Suppressor macrophage treated with lipopolysaccharide for 1 hour (primary cell): ENCODE measurements at places on chromosomes 4 and X.

DNA sequence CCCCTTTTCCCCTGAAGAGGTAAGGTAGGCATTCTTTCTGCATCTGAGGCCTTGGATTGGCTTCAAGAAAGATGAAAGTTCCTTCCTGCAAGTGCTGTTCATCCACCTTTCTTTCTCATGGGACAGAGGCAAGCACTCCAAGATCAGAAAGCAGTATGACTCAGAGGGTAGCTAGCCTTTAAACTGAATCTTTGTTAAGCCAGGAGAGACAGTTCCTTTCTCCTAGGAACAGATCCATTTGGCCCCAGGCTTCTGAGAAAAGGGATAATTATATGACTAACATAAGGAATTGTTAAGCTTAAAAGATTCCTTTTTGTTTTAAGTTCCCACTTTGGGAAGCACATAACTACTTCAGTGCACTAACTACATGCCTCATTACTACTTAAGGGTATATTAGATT lies 192.0 kb downstream of the PPP3CA start:
- no peak for DNase-seq

DNA sequence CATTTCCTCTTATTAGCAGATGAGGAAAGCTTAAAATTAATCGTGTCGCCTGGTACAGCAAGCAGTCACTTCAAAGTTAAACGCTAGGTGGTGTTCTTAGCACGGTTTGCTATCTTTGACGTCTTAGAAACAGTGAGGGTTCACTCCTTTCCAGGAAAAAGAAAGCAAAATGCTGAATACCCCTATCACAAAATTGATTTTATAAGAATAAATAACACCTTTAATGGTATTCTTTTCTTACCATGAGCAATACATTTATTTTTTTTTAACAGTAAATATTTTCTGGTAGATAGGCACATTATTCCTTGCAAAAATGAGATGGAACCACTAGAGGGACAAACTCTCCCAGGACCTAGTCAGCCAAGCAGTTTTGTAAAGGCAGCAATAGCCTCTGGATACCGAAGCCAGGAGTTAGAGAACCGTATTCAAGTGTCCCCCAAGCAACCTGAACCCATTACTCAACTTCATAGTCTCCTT lies 153.9 kb downstream of the KDR start:
- peak; percentile 76 for DNase-seq

DNA sequence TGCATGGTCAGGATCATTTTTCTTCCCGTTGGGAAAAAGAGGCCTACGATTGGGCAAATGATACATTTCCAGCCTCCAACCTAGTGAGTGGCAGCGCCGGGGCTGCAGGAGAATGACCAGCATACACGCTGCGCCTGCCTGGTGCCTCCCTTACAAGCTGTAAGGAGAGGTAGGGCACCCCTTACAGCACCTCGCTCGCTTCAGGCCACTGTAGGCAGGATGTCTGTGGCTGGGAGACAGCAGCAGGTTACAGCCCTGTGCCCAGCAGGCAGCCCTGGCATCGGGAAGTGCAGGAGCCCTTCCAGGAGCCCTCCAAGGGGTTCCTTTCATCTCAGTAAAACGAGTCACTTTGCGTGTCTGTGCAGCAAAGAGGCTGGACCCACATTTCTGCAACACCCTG lies 88.4 kb downstream of the EVC start:
- no peak for DNase-seq

GRCh38 chrX:136525738-136526606 lies 6.0 kb upstream of the VGLL1 start:
- DNase-seq, result no peak

GRCh38 chr4:106165351-106166010 lies 150.5 kb downstream of the TBCK start:
- DNase-seq, result no peak

DNA sequence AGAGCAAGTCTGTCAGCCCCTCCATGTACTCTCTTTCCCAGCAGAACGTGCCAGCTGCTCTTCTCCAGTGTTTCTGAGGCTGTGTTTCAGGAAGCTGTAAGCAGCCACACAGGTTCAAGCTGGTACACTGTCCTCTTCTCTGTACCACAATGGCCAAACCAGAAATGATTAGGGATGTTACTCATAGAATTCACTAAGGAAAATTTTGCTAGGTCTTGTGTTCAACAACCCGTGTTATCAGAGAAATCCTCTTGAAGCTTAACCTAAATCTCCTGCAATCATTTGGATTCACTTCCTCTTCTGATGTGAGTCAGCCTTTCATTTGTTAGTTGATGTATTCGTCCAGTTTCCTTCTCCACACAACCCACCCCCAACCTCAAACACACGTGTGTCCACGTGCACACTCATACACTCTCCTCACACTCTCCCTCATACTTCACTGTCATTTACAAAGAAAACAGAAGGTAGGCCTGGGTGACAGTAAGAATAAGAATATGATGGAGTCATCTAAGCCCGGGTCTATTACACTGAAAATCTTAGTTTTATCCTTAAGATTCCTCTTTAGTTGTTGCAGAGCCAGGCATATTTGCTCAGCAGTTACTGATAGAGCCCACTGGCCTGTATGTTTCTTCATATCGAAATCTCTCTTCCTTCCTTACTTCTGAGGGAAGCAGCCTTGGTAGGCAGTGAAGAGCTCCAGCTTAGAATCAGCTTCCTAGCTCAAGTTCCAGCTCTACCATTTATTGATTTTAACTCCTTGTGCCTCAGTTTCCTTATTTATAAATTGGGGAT lies 63.4 kb downstream of the DCUN1D4 start:
- DNase-seq, result peak; percentile 88

DNA sequence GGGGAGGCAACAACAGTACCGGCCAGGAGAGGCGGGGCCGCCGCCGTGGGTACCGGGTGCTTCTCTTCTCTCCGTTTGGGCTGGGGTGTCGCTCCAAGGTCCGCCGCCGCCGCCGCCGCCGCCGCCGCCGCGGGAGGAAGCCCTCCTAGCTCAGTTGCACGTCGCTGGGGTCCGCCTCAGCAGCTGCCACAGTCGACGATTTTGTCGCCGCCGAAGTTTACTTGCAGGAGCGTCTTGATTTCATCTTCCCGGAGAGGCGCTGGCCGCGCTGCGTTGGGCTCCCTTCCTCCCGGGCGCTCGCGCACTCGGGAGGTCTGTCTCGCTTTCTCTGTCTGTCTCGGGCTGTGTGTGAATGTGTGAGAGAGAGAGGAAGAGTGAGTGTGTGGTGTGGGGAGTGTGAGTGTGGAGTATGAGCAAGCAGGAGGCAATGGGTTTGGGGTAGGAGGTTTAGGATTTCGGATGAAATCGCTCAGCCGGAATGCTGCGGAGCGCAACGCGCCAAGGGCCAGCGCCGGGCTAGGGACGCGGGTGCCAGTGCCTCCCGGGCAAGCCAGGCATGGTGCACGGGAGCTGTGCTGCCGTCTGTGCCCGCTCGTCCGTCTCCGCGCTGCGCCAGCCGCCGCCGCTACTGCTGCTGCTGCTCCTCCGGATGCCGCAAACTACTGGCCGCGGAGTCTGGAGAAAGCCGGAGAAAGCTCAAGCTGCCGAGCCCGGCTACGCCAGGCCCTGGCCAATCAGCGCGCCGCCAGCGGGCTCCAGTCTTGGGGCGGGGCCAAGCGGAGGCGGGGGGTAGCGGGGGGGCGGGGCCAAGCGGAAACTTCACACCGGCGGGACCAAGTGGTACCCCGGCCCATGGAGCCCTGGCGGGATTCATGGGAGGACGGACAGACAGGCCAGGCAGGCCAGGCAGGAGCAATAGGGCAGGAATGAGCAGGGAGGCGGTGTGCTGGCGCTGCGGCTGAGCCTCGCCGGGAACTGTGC lies at the start of gene PCDH19:
PCDH19 (minus strand) TSS at position 664 of the 981 bp plus-strand sequence. CDS start 1,676 bp downstream, outside the sequence.
- peak; percentile 36 for DNase-seq
